Parietal lobe (tissue), 2 donors: ENCODE measurements at places on chromosomes 12 and 14. TPM values are rescaled to one million over a fixed set of nuclear protein-coding genes. Genes with fewer than 3 reads are reported as not detected.

Gene OR11G2
- total RNA-seq, result not detected

Gene ARHGEF25
- 40.7 TPM for total RNA-seq

Gene KLHL33
- total RNA-seq, result under 0.01 TPM

Gene IKBIP
- total RNA-seq, result 8.1 TPM

Gene MYL6B
- total RNA-seq, result 91.1 TPM

Gene LRRC10
- not detected for total RNA-seq

Gene TMEM121
- total RNA-seq, result 22.2 TPM

Gene GDF3
- not detected for total RNA-seq

Gene HOXC10
- total RNA-seq, result not detected

Gene BIN2
- total RNA-seq, result 0.63 TPM

Gene TAMALIN
- total RNA-seq, result 3.4 TPM

Gene TC2N
- total RNA-seq, result 5.6 TPM

Gene SSTR1
- 10.0 TPM for total RNA-seq

Gene ZC3H14
- 102 TPM for total RNA-seq

Gene DNAH10
- total RNA-seq, result 45.1 TPM

Gene FSCB
- 0.31 TPM for total RNA-seq

Gene POC1B
- 54.8 TPM for total RNA-seq

Gene ASPG
- 0.31 TPM for total RNA-seq

Gene PSMA6
- 146 TPM for total RNA-seq

Gene SCN8A
- 134 TPM for total RNA-seq

Gene NDUFA12
- 65.4 TPM for total RNA-seq

Gene PACS2
- total RNA-seq, result 168 TPM

Gene RBP5
- total RNA-seq, result not detected

Gene CCDC77
- 39.1 TPM for total RNA-seq

Gene EPYC
- total RNA-seq, result not detected

Gene INHBC
- not detected for total RNA-seq

Gene ACVRL1
- 6.6 TPM for total RNA-seq

Gene PRICKLE1
- 16.3 TPM for total RNA-seq
